GM12891 (cell line): ENCODE measurements at places on chromosomes 2 and 18.

- no peak for DNase-seq
Measured at GRCh38 chr18:46632401-46633071, 24.5 kb downstream of the LOXHD1 start.

- DNase-seq = no peak
Measured at GRCh38 chr2:98580656-98581284, 27.5 kb downstream of the COA5 start.

DNA sequence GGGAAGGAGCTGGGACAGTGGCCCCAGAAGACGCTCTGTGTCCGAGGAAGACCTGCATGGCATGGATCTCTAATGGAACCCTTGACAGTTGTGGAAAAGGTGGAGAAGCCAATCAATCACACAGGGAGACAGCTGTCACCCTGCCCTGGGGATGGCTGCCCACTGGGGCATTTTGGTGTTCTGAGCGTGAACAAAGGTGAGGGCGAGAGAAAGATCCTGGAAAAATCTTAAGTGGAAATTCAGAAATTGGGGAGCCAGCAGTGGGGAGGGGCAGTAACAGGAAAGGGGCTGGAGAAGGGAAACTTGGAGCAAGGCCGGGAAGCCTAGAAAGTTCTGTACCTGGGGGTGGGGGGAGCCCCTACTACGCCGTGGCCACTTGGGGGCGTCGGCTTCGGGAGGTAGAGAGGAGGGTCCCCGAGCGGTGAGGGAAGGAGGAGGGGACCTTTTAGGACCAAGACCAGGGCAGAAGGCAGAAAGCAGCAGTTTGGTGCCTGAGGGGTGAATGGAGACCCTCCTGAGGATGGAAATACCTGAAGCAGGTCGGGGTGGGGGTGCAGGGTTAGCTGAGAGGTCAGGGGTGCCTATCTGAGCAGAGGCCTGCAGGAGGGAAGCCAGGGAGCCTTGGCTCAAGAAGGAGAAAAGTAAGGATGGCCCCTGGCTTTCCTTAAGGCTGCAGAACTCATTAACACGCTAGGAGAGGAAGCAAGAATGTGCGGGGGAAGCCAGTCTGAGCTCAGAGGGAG lies 30.0 kb downstream of the NGEF start:
- no peak for DNase-seq

GRCh38 chr18:49028091-49028490 lies 77.3 kb upstream of the SMAD7 start:
- DNase-seq = no peak

DNA sequence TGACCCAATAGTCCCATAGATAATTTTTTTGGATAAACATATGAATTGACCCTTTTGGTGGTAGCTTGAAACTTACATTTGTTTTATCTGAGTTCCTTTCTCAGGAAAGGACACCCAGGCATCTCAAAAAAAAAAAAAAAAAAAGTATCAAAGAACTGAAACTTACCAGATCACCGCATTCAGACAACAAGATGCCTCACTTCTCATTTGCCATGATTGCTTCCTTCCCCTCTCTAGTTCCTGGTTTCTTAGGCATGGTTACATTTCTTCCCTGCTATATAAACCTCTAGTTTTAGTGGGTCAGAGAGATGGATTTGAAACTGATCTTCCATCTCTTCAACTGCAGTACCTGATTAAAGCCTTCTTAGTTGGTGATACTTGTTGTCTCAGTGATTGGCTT lies 240.1 kb downstream of the ACKR3 start:
- no peak for DNase-seq

GRCh38 chr18:3671176-3671575 lies 221.2 kb downstream of the TGIF1 start:
- DNase-seq = no peak

GRCh38 chr18:11224153-11224552 lies 74.8 kb upstream of the PIEZO2 start:
- no peak for DNase-seq

GRCh38 chr2:52879561-52879960 lies 888.0 kb upstream of the CHAC2 start:
- DNase-seq = no peak

- DNase-seq = no peak
Measured at GRCh38 chr2:237682856-237683670, 55.7 kb downstream of the LRRFIP1 start.

- DNase-seq = no peak
Measured at GRCh38 chr18:9876867-9877654, 8.7 kb upstream of the TXNDC2 start.

GRCh38 chr2:179711375-179711774 lies 150.0 kb downstream of the ZNF385B start:
- DNase-seq = no peak

DNA sequence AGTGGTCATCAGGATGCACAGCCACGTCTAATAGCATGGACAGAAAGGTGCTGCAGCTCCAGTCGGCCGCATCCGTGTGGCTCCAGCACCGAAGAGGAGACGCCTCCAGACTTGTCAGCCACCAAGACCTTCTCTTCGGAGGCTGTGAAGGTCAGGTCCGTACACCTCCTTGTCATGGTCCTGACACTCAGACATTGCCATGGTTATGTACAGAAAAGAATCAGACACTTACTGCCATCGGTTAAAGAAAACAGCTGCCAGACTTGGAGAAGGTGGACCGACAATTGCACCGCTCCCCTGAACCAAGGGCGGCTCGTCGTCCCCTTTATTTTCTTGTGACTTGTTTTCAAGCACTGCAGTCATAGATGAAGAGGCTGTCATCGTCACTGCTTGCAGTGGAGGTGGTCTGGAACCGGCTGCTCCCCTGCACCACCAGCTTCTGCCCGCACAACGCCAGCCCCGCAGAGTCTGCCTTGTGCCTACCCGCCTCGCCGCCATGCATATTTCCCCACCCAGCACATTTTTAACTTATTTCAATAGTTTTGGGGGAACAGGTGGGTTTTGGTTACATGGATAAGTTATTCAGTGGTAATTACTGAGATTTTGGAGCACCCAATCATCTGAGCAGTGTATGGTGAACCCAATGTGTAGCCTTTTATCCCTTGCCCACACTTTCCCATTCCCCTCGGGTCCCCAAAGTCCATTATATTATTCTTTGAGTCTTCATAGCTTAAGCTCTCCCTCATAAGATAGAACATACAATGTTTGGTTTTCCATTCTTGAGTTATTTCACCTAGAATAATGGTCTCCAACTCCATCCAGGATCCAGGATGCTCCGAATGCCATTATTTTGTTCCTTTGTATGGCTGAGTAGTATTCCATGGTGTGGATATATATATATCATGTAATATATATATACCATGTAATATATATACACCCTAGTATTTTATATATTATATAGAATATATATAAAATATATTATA lies 18.1 kb downstream of the FBXO48 start:
- no peak for DNase-seq

DNA sequence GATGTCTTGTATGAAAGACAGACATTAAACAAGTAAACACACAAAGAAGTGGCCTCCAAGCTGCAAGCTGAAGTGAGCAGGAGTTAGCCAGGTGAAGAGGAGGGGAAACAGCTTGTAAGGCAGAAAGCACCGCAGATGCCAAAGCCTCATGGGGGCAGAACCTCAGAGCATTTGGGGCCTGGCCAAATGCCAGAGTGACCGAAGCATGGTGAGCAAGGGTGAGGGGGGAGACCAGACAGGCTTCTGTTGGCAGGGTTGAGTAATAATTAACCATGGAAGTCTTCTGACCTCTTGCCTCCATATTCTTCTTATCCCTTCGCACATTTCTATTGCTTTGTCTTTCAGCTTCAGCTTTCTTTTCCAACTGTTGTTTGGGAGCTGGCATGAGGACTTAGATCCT lies 5.6 kb downstream of the QPCT start:
- no peak for DNase-seq

DNA sequence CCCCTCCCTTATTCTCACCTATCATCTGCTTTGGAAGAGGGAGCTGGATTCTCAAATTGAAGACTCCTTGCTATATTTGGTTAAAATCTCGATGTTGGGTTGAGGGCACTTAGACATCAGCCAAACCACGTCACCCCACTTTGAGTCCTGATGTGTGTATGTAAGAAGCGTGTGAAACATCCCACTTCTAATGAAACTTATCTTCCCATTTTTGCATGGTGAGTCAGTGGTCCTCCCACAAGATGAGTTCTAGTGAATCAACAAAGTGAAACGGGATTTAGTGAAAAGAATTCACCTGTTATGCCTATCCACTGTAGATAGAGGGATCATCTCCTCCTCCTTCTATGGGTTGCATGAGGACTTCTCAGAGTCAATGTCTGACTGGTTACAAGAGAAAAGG lies 51.4 kb upstream of the SPRED2 start:
- DNase-seq = no peak

GRCh38 chr2:236748801-236749200 lies 179.2 kb downstream of the ACKR3 start:
- no peak for DNase-seq

DNA sequence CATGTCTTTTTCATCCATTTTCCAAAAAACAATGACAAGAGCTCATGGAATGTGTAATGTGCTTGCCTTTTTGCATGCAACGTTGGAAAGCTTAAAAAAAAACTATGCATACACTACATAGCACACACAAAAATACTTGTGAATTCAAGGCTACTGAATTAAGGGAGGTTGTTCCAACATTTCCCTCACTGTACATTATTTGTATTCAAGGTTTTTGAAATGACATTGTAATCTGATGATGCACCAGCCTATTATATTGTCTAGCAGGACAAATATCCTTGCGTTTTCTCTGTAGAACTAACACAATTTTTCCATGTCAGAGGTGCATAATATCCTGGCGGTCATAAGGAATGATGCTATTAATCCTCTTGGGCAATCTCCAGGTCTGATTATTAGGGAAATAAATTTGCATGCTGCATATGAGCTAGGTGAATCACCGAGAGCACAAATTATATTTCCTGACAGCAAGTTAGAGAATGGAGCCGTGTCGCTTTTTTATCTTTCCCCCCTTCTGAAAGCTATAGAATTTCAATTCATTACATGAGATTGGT lies 836.9 kb upstream of the FANCL start:
- no peak for DNase-seq

DNA sequence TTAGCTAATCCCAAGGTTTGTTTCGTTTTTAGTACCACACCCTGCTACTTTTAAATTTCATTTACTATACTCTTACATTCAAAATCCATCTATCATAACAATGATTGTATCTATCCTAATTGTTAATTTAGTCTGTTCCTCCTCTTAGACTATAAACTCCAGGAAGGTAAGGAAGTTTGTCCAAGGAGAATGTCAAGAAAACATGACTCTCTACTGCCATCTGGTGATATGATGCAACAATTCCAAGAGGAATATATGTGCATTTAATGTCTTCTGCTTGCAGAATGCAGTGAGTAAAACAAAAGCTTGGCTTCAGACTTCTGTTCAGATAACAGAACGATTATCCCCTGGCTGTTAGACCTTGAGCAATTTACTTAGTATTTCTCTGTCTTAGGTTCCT lies 1267.1 kb downstream of the LRP1B start:
- no peak for DNase-seq

- no peak for DNase-seq
Measured at GRCh38 chr2:46296216-46296839, 879 bp upstream of the EPAS1 start.

DNA sequence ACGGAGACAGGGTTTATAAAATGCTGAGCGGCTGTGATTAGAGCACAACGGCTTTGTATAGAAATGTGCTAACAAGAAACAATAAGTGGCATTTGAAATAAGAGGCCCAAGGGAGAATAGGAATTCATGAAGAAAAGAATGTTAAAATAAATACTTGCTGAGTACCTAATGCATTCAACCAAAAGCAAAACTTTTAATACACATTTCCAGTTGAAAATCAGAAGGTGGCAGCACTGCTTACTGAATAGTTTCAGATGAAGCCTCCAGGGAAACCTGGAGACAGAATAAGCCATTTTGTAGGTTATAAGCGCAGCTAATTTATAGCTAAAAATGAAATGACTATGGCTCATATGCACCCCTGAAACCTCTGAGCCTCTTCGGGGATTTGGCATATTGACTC lies 286.6 kb downstream of the DPP10 start:
- no peak for DNase-seq

DNA sequence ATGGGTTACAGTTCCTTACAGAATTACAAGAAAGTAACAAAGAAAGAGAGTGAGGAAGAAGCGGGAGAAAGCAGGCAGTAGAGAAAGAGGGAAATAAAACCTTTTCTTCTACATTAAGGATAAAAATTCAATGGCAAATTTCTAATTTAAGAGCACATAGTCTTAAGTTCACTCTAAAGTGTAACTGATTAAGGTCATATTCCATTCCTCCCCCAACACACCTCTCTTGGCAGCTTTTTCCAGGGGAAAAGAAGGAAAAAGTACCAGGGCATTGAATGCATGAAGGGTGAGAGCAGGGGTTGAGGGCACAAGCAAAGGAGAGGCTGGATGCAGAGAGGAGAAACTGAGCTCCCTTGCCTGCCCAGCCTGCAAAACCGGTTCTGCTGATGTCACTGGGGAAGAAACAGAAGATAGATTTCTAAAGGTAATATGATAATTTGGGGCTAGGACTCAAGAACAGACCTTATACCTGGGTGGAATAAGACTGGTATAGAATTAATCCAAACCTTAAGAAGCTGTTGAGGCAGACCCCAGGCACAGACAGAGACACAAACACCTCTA lies 4.6 kb downstream of the ACMSD start:
- no peak for DNase-seq

GRCh38 chr2:38862476-38862875 lies 13.3 kb downstream of the DHX57 start:
- DNase-seq = no peak

GRCh38 chr2:241871538-241872312 lies 2.2 kb downstream of the RTP5 start:
- DNase-seq = no peak

GRCh38 chr2:207621501-207622039 lies 3.6 kb downstream of the METTL21A start:
- DNase-seq = no peak

DNA sequence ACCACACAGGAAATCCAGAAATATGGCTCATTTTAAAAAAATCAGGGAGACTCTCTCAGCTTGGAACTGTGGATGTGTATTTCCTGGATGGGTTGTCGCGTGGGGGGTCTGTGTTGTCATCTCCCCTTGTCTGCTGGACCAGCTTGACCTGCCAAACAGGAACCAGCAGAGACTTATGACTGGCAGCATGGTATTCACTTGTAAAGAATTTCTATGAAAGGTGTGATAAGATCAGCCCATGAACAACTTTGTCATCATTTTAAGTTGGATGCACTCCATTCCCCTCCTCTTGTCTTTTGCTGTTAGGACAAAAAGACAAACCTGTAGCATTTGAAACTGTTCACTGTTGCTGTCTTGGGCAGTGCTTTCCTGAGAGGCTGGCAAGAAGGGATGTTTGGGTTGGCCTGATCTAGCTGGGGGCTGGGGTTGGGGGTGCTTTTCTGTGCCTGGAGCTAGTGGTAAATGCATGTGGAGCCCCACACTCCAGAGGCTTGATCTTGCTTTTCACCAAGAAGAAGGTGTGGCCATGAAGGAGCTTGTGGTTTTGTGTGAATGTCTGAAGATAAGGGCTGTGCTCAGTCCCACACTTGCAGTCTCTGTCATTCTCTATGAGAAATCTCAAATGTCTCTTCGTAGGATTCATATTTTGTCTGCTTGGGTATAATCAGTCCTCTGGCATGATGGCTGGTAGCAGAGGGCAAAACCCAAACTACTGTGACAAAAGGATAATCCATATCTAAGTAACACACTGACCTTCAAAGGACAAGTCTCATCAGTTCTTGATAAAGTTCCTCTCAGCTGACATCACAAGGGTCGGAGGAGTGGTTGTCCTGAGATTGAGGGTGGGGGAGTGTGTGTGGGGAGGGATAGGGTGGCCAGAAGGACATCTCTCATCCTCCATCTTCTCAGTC lies 39.0 kb downstream of the RALB start:
- DNase-seq = no peak
